ENCODE measurements at places on chromosomes 6 and 20.

- no peak for DNase-seq
These were observed 538.6 kb upstream of the JARID2 start for GRCh38 chr6:14707276-14707675.

DNA sequence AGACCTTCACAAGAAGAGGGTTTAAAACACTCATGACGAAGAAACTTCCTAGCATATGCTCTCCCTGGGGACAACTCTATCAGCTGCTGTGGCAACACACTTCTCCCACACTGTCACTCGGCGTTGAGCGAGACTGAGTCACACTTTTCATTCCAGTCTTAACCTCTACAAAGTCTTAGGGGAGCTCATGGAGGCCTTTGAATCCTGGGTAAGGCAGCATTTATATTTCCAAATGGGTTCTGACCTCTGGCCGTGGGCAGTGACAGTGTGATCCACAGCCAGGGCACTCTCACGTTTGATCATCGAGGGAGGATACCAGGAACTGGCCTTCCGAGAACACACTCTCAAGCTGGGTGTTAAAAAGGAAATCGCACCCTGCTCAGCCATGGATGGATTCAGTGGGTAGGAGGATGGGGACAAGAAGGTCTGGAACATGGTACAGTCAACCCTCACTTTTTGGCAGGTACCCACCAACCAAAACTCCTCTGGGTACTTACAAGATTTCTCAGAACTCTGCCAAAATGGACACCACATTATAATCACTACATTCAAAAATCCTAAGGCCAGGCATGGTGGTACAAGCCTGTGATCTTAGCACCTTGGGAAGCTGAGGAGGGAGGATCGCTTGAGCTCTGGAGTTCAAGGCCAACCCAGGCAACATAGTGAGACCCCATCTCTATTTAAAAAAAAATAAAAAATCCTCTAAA lies 19.6 kb downstream of the RRBP1 start:
- DNase-seq, result peak; percentile 88

GRCh38 chr6:156111913-156112312 lies 656.3 kb upstream of the NOX3 start:
- DNase-seq, result no peak

DNA sequence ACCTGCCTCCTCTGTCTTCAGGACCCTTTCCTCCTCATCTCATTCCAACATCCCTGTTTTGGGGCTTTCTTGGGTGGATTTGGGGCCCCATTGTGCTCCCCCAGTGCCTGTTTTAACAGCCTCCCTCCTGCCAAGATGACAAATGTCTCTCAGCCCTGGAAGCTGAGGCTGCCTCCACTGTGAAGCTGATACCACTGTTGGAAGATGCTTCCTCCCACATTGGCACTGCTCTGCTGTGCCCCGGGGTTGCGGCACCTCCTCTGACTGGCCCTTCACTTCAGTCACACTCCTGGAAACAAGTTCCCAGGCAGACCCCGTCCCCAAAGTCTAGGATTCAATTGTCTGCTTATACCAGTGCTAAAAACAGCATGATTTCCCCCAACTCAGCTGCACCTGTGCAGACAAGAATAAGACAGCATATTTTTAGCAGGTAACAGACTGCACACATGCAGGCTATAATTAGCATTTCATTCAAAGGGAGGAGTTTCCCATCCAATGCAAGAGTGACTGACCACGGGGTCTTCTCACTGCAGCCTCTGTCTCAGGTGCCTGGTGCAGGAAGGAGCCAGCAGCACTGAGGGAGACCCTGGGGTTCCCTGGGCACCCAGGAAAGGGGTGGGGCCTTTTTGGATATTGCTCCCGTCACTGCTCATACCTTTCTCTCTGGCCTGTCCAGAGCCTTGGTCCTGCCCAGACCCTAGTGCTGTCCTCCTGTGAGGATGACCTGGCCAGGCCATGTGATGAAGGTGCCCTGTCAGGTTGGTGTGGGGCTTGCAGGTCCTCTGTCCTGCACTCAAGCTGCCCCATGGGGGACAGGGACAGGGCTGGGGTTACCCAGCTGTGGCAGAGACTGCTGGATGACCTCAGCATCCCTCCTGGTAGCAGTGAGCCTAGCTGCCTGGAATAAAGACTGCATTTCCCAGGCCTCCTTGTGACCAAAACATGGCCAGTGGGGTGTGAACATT lies 31.5 kb upstream of the SULF2 start:
- DNase-seq, result no peak

GRCh38 chr6:45959534-45960145 lies 56.0 kb downstream of the CLIC5 start:
- DNase-seq, result no peak

- DNase-seq, result no peak
These were observed 8.2 kb downstream of the SENP6 start for GRCh38 chr6:75609639-75610590.

DNA sequence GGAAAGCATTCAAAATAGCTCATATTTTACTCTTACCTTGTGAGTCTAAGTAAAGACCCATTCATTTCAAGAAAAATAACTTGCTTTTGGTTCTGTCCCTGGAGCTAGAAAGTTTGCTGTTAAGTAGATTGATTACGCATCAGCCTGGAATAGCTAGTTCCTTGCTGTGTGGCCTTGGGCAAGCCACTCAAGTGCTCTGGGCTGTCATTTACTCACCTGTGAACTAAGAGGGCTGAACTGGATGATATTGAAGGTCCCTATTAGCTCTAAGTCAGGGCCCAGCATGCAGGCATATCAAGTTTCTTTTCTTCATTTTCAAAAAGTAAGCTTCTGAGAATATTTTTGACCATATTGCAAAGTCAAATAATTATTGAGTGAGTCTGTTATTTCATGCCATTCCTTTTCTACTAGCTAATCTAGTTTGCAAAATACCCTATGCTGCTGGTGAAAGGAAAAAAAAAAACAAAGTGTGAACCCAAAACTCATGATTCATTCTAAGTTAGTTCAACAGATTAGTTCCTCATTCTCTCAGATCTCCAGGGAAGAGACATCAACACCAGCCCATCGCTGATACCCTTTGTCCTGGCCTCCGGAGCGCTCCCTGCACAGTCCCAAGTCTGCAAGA lies 106.5 kb upstream of the GMDS start:
- peak; percentile 62 for DNase-seq

DNA sequence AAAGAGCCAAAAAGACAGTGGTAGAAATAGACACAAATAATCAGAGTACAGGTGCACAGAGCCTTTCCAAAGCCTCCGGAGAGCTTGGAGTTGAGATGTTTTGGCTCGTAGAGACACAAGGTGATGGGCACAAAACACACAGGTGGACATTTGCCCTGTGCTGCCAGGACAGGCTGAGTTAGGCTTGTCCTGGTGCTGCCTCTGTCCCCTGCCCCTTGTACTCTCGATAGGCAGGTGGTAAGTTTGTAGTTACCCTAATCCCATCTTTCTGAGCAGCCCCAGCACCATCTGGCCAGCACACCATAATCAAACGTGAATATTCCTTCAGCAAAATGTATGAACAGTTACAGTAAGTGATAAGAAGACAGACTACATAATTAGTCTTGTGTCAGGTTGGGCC lies 95.5 kb downstream of the FOXC1 start:
- DNase-seq, result no peak

DNA sequence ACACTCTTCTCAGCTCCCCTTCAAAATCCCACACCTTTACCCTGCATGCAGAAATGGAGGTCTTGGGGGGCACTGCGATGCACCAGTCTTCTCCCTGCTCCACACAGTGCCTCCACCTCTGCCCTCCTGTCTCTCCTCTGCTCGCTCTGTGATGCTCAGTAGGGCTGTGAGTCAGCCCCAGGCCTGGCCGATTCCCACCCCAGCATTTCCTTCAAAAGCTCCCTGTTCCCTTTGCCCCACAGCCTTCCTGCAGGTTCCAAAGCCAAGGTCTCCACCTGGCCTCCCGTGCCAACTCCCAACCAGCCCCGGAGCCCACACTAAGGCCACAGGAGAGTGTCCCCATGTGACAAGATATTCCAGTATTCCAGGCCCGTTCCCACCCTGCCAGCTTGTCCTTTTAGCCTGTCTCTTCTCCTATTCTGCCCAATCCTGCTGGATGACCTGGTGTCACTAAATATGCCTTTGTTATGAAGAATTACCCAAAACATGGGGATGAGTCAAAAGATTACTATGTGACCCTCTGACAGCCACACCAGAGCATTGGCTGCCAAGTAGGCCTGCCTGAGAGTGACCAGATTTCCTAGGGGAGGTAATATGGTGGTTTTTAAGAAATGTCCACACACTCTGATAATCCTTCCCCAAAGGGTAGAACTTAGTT lies 118.9 kb upstream of the NXT1 start:
- DNase-seq, result peak; percentile 73

DNA sequence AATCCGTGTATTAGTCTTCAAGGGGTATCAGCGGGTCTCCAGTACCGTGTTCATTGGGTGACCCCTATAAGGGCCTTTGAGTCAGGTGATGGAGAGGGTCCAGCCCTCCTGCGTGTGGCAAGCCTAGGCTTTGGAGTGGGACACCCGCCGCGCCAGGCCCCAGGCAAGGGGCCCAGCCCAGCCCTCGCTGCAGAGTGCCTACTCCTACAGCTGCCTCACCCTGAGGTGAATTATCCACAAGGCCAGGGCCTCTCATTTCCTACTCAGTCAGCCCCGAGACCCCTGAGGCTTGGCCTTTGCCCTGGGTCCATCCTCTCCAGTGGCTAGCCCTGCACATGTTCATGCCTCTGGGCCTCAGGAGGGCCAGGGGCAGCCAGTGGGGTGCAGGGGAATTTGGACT lies 45.1 kb downstream of the TMEM242 start:
- DNase-seq, result no peak

- no peak for DNase-seq
These were observed 341.8 kb upstream of the ZFP64 start for GRCh38 chr20:52533401-52533800.

DNA sequence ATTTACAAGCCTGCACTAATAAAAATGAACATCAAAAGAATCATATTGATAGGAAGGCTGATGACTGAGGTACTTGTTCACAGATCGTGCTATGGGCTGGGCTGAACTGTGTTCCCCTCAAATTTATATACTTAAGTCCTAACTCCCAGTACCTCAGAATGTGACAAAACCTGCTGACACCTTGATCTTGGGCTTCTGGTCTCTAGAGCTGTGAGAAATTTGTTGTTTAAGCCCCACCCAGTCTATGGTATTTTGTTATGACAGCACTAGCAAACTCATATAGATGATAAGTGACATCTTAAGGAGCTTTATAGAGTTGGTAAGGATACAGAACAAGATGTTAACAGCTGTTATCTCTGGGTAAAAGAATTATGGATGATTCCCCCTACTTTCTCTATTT lies 13.8 kb downstream of the UBE2V1 start:
- DNase-seq, result no peak

GRCh38 chr6:36387440-36388303 lies at the start of gene ETV7:
Gene ETV7, minus strand, starts transcription at chr6:36387669. Its CDS starts 128 bp downstream, at chr6:36387541.
- DNase-seq, result peak; percentile 69

DNA sequence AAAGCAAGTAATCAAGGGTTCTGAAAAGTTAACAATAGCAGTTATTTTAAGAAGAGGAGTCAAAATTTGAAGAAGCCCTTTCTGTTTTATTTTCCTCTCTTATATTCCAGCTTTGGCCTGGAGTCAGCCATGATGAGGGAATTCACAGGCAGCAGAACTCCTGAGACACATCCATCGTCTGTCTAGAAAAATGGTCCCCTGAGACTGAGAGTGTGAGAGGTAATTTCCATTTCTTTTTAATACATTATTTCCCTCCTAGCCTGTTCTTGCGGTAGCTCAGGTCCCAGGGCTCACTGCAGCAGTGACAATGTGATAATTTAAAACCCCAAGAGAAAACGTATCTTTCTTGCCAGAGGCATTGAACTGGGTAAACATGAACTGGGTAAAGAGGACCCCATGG lies 296.0 kb downstream of the SMOC2 start:
- no peak for DNase-seq

DNA sequence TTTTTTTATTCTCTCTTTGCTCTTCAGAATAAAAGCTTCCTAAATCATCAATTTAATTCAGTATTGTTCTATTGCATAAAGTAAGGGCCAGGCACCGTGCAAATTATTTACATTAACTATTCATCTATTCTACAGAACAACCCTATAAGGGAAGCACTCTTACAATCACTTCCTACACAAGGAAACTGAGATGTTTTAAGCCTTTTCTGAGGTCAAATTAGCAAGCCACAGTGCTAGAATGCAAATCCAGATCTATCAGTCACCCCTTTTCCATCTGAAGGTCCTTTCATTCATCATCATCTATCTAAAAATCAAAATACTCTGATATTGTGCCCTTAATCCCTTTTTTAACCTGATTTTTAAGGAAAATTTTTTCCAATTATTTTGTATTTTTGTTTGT lies 31.2 kb downstream of the FRK start:
- no peak for DNase-seq

DNA sequence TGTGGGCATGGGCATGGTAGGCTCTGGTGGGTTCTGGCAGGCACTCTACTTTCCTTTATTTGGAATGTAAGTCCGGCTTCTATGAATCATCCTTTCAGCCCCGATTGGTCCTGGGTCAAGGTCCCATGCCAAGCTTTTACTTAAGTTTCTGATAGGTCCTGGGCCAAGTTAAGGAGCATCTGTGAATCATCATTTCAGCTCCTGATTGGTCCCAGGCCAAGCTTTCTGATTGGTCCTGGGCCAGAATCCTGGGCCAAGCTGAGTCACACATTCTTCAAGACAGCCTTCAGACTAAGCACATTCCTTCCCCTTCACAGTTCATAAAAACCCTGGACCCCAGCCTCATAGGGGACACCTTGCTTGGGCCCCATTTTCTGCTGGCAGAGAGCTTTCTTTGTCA lies 231.0 kb upstream of the EYS start:
- peak; percentile 9 for DNase-seq

DNA sequence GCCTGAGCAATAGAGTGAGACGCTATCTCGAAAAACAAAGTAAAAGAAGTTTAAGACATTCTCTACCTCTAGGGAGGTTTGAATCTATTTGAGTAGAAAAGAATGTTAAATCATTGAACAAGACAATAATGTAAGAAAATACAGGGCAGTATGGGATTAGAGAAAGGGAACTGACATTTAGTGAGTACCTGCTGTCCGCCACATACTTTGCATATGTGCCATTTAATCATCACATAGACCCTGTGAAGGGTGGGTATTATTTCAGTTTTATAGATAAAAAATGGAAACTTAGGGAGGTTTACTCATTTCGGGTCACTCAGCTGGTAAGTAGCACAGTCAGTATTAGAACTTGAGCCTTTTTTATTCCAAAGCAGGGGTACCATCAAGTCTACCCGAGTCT lies 31.4 kb downstream of the STK4 start:
- no peak for DNase-seq

GRCh38 chr6:39256294-39256940 lies 27.1 kb upstream of the KCNK5 start:
- DNase-seq, result no peak

- DNase-seq, result no peak
These were observed 35.0 kb downstream of the ARMC2 start for GRCh38 chr6:108883172-108883571.

- no peak for DNase-seq
These were observed 547.9 kb upstream of the PTCHD4 start for GRCh38 chr6:48658915-48659314.

GRCh38 chr6:150413781-150414281 lies 45.0 kb downstream of the IYD start:
- no peak for DNase-seq

All from AG20443 (cell line).